ENCODE measurements at places on chromosomes 4 and X. TPM values are rescaled to one million over a fixed set of nuclear protein-coding genes. Genes with fewer than 3 reads are reported as not detected.

DNA sequence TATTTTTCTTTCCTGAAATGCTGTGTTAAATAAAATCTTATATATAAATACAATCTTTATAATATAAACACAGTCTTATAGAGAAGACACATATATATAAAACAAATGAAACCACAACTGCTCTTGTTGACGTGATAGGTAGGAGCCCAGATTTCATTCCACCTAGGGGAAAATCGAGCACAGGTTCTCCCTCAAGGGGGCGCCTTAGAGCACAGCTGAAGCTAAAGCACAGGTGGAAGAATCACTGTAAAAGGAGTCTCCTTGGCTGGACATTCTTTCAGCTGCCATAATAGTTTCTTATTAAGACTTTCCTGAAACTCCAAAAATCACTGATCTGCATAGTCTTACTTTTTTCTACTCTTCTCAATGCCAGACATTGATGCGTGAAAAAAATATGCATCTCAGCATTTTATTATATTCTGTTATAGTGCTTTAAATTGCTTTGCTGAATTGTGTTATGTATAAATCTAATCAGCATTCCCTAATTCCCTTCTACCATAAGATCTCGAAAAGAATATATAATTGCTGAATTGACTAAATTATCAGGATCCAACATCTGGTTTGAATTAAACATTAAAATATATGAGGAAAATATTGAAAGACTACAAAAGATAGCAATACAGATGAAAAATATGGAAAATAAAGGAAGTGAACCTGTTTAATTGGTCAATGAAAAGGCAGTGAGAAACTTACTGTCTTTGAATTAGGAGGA, 25.5 kb upstream of the RXFP1 start:
- H3K4me1 ChIP-seq = no peaks in the 10 kb centered on the region
- H3K36me3 ChIP-seq = no peaks in the 10 kb centered on the region
- no peaks in the 10 kb centered on the region for H3K27me3 ChIP-seq

DNA sequence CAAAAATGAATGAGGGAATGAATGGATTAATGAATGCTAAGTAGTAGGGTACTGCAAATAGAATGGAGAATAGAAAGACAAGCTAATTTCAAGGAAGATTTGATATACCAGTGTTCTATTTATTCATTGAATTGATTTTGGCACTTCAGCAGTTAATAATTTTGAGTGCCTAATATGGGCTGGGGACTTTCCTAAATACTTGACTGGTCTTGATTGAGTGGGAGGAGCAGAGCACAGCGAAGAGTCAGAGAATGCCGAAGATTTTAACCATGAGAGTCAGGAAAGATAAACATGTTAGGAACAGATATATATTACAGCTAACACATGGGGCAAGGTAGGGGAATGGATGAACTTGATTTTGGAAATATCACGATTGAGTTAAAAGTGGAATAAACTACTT, 10.6 kb downstream of the IL15 start:
- H3K4me3 ChIP-seq = no peak overlapping the region
- no peak for DNase-seq
- H3K27me3 ChIP-seq = no peaks in the 10 kb centered on the region
- no peak overlapping the region for H3K27ac ChIP-seq

GRCh38 chr4:32560306-32560705, 1840.1 kb downstream of the PCDH7 start:
- peak; percentile 44 for DNase-seq
- no peaks in the 10 kb centered on the region for H3K36me3 ChIP-seq
- peak overlapping the region; percentile 24 for H3K27ac ChIP-seq
- H3K4me3 ChIP-seq = peak overlapping the region; percentile 3
- no peaks in the 10 kb centered on the region for H3K4me1 ChIP-seq

- no peak overlapping the region for H3K27ac ChIP-seq
- H3K36me3 ChIP-seq = no peaks in the 10 kb centered on the region
- no peaks in the 10 kb centered on the region for H3K4me1 ChIP-seq
- no peaks in the 10 kb centered on the region for H3K27me3 ChIP-seq
Observed at GRCh38 chr4:179989975-179990374, 2253.2 kb upstream of the TENM3 start.

DNA sequence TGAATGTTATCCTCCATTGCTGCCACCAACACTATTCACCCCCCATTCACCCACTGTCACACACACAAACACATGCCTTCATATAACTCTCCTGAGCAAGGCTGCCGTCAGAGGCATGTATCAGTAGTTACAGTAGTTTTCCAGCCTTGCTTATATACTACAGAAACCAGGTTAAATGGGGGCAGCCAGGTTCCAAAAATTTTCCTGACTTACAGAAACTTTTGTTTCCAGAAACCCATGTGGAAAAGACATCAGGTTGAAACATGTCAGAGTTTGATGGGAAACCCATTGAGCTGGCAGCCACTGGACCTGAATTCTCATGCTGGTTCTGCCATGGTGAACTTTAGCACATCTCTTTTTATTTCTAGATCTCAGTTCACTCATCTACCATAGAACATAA, 64.0 kb downstream of the COX18 start:
- no peaks in the 10 kb centered on the region for H3K27me3 ChIP-seq
- no peaks in the 10 kb centered on the region for H3K36me3 ChIP-seq
- DNase-seq = no peak
- H3K4me1 ChIP-seq = no peaks in the 10 kb centered on the region
- H3K4me3 ChIP-seq = no peak overlapping the region
- no peak overlapping the region for H3K27ac ChIP-seq

DHX15 gene
- total RNA-seq = 139 TPM

RAB33A gene
- 0.81 TPM for total RNA-seq

RAB40AL gene
- 5.6 TPM for total RNA-seq
